ENCODE measurements at places on chromosomes 12 and 14. TPM values are rescaled to one million over a fixed set of nuclear protein-coding genes. Genes with fewer than 3 reads are reported as not detected.

GRCh38 chr12:117165342-117165741, 24.9 kb downstream of the FBXO21 start:
- DNase-seq, result no peak

GRCh38 chr14:106309423-106309822, 783.0 kb downstream of the TMEM121 start:
- DNase-seq, result no peak

GRCh38 chr12:122471324-122472226, 29.2 kb downstream of the ZCCHC8 start:
- DNase-seq, result peak; percentile 38

DNA sequence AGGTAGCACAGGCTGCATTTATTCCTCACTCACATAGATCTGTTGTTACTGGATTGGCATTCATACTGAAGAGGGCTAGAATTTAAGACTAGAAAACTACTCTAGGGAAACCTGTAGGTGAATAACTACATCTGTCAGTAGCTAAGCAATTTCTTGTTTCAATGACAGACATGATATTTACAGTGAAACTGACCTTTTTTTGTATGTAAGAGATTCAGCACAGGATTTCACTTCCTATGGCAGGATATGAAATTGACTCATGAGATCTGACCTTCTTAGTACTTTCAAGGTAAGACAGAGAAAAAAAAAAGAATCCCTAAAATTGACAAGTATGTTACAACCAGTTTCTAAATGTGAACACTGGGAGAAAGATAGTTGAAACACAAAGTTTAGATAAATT, 189.8 kb upstream of the SLC16A7 start:
- DNase-seq, result no peak

- peak; percentile 11 for DNase-seq
Observed at GRCh38 chr12:93419388-93420034, 22.2 kb downstream of the UBE2N start.

DNA sequence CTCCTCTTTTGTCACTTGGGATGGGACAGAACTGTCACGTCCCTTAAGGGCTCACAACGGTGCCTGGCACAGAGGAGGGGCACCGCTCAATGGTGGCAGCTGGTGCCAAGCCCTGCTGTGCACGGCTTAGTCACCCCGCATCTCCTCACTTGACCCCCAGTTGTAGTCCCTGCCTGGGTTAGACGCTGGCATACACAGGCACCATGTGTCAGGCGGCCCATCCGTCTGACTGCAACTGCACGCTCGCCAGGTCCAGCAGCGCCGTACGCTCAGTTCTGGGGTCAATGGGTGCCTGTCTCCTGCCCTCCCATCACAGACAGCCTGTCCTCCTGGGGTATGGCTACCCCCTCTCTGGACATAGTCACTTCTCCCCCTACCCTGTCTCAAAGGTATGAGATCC, 1.6 kb upstream of the PACS2 start:
- no peak for DNase-seq

GRCh38 chr12:29396774-29397173, 15.8 kb upstream of the ERGIC2 start:
- no peak for DNase-seq

MYF5 gene
- total RNA-seq, result not detected

SMIM41 gene
- not detected for total RNA-seq

C14orf39 gene
- not detected for total RNA-seq
